ENCODE measurements at places on chromosomes 11 and 22.

DNA sequence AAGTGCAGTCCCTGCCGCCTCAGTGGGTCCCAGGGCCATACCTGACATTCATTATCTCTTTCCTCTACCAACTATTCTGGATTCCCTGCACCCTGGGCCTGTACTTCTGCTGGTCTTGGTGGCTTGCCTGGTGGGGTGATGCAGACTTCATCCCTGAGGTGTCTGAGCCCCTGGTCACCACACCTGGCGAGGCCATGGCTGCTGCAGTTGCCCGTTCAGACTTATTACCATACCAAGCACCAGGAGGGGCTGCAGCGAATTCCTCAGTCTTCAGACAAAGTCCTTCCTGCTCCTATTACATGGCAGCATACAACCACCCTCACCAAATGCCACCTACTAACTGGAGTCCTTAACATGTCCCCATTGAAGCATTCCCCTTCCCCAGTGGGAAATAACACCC lies 73.0 kb upstream of the SLC22A12 start:
- no peaks in the 10 kb centered on the region for H3K36me3 ChIP-seq
- no peak overlapping the region for H3K4me3 ChIP-seq

- H3K36me3 ChIP-seq, result no peaks in the 10 kb centered on the region
- peaks cover 4% of the 10 kb centered on the region for H3K4me1 ChIP-seq
- DNase-seq, result no peak
- H3K4me3 ChIP-seq, result no peak overlapping the region
- no peak overlapping the region for H3K27ac ChIP-seq
Observed at GRCh38 chr22:44395118-44396005, 82.6 kb upstream of the SHISAL1 start.

DNA sequence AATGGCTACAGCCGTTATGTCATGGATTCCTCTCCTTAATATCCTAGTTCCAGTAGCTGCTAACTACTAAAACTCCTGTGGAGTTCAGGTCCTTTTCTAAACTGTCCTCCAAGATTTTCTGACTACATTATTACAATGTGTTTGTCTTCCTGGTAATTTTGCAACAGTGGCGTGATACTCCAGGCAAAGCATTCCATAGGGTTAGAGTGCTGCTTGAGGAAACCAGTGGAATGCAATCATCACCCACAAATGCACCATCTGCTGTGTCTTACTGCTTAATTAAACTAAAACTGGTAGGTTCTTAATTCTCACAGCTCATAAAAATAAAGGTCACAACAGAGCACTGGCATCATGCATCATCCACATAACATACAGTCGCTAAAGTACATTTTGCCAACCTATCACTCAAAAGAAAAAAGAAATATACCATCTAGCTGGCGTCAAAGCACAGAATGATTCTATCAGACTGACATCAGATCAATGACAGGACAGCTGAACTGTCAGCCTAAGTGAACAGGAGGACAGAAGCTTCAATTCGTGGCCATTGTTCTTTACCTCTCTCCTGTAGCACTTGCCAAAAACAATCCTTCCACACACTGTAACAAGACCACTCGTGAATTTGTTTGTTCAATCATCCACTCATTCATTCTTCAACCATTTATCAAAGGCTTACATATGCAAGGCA lies 182.5 kb downstream of the CADM1 start:
- no peaks in the 10 kb centered on the region for H3K4me1 ChIP-seq
- no peak overlapping the region for H3K27ac ChIP-seq
- DNase-seq, result no peak

GRCh38 chr11:45930031-45930794 lies 7.8 kb downstream of the LARGE2 start:
- peaks cover 31% of the 10 kb centered on the region for H3K36me3 ChIP-seq
- H3K27ac ChIP-seq, result no peak overlapping the region
- H3K4me3 ChIP-seq, result no peak overlapping the region

GRCh38 chr11:61611309-61611708 lies 30.4 kb upstream of the SYT7 start:
- no peak overlapping the region for H3K27ac ChIP-seq
- no peaks in the 10 kb centered on the region for H3K36me3 ChIP-seq
- no peak overlapping the region for H3K4me3 ChIP-seq
- no peak for DNase-seq
- no peaks in the 10 kb centered on the region for H3K27me3 ChIP-seq

DNA sequence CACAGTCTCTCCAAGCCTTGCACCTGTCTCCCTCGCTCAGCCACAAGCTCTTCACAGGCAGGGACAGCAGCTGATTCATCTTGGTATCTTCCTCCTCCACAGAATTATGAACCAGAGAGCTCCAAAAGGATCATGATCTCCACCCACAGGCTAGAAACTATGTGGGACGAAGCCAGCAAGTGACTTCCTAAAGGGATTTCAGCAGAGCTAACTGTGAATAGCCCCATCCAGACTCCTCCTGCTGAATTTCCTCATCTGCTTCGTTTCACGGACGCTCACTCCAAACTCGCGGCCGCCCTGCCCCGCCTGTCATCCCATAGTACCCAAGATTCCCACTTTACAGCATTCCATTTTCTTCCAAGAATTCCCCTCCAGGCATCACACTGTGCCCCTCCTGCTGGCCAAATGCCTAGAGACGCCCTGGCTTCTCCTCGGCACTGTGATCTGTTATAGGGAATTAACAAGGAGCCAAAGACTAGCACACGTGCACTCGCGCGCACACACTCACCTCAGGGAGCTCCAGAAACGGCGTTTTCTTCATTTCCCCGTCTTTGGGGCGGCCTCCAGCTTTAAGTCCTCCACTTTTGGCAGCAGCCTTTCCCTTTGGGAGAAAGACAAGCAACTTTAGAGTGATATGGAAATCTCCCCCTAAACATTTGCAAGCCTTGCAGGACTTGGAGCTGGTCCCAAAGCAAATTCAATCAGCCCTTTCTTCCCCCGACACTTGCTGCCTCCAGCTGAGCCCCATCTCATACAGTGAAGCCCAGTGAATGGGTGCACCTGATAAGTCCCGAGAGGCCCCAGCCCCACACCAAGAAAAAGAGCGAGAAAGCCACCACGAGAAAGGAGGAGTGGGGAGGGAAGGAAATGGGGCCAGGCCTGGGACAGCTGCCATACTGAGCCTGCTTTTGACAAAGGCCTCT lies 35.5 kb downstream of the SPATA19 start:
- H3K4me3 ChIP-seq, result no peak overlapping the region
- peaks cover 10% of the 10 kb centered on the region for H3K4me1 ChIP-seq

DNA sequence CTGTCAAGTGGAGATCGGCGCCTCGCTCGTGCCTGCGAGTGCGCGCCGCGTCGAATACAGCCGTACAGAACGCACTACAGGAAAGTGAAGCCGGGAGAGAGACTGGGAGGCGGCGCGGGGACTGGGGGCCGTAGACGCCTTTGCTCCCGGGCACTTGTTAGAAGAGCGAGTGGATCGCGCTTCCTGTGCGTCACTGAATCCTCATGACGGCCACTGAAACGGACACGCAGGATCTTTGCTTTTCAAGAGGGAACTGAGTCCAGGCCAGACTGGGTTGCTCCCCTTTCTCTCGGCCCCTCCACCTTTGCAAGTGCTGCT lies 314 bp downstream of the RIC8A start:
- peaks cover 39% of the 10 kb centered on the region for H3K36me3 ChIP-seq
- H3K27ac ChIP-seq, result peak overlapping the region; percentile 74
- no peak for DNase-seq
- H3K4me1 ChIP-seq, result peaks cover 4% of the 10 kb centered on the region
- H3K4me3 ChIP-seq, result peak overlapping the region; percentile 88

DNA sequence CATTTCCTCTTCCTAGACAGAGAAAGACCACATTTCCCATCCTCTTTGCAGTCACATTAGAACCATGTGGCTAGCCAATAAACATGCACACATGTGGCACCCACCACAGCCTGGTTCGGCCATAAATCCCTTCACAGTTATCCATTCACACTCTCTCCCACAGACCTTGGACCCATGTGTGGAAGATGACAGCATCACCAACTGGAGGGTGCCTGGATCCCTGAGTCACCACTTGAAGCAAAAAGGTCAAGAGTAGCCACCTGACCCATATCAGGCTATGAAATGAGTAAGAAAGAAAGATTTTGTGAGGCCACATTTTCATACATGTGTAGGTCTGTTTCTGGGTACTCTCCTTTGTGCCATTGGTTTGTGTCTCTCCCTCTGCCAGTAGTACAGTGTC lies 9.0 kb upstream of the TMEM121B start:
- H3K36me3 ChIP-seq, result no peaks in the 10 kb centered on the region
- DNase-seq, result no peak
- no peak overlapping the region for H3K27ac ChIP-seq
- 0 out of 2 replicates have a peak, but pooled peaks cover 2% of the 10 kb centered on the region for H3K4me1 ChIP-seq
- H3K27me3 ChIP-seq, result no peaks in the 10 kb centered on the region

- no peak for DNase-seq
- H3K36me3 ChIP-seq, result no peaks in the 10 kb centered on the region
- H3K27me3 ChIP-seq, result no peaks in the 10 kb centered on the region
- no peak overlapping the region for H3K4me3 ChIP-seq
Observed at GRCh38 chr11:75200051-75200450, 40.5 kb upstream of the TPBGL start.

GRCh38 chr11:121207485-121208115 lies 85.0 kb upstream of the SC5D start:
- H3K27ac ChIP-seq, result no peak overlapping the region
- no peaks in the 10 kb centered on the region for H3K27me3 ChIP-seq
- no peaks in the 10 kb centered on the region for H3K36me3 ChIP-seq
- DNase-seq, result no peak
- no peak overlapping the region for H3K4me3 ChIP-seq
- no peaks in the 10 kb centered on the region for H3K4me1 ChIP-seq

DNA sequence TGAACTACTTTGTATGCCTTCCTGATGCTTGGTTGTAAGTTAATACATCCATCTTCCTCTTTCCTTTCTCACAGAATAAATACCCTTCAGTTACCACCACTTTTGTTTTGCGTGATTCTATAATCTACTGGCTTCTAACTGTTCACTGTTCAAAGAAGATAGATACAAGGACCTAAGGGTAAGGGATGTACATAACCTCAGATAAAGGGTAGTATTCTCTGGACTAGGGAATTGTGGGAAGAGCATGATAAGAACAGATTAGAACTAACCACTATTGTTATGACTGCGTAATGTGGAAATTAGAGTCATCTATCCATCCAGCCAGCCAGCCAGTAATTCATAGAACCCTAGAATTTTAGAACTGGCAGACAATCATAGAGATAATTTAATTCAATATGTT lies 36.4 kb downstream of the MAP6 start:
- H3K4me3 ChIP-seq, result no peak overlapping the region
- no peak for DNase-seq
- no peaks in the 10 kb centered on the region for H3K36me3 ChIP-seq
- no peaks in the 10 kb centered on the region for H3K27me3 ChIP-seq
- no peak overlapping the region for H3K27ac ChIP-seq

DNA sequence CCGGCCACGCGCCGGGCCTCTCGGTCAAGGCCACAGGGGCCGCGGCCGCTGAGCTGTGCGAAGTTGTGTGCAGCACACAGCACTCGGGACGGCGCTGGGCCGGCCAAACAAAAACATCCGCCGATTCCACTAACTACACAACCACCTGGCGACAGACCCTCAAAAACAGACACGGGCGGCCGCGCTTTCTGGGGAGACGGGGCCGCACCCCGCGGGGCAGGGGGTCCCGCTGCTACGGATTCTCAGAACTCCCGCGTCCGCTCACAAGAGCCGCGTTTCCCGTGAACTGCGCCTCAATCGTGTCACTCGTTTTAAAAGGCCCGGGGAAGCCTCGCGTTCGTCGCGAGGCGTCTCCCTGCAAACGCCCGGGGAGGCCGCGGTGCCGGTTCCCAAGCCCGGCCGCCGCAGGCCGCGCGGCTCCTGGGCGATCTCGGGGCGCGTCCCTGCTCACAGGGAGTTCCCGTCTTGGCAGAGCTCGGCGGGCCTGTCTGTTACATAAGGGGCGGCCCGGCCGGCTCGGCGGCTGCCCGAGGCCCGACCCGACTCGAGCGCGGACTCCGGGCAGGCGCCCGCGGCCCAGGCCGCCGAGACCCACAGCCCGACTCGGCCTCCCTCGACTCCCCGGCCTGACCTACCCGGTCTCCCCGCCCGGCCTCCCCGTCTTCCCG lies 936 bp downstream of the BRD1 start:
- DNase-seq, result peak; percentile 60
- H3K27me3 ChIP-seq, result no peaks in the 10 kb centered on the region
- peaks cover 12% of the 10 kb centered on the region for H3K36me3 ChIP-seq
- peaks cover 6% of the 10 kb centered on the region for H3K4me1 ChIP-seq

DNA sequence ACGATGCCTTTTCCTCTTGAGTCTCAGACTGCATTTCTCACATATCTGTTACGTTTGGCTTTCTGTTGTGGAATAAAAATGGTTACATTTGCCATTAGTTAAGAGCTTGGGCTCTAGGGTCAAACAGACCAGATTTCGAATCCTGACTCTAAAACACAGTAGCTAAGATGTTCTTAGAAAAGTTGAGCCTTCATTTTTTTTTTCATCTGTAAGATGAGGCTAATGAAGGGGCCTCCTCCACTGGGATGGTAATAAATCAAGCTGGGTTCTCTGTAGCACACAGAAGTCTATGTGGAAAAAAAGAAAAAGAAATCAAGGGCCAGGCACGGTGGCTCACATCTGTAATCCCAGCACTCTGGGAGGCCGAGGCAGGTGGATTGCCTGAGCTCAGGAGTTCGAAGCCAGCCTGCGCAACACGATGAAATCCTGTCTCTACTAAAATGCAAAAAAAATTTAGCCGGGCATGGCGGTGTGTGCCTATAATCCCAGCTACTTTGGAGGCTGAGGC lies 49.9 kb upstream of the CAPRIN1 start:
- H3K4me1 ChIP-seq, result no peaks in the 10 kb centered on the region
- no peak overlapping the region for H3K4me3 ChIP-seq
- DNase-seq, result no peak
- H3K27me3 ChIP-seq, result peaks cover 3% of the 10 kb centered on the region
- no peak overlapping the region for H3K27ac ChIP-seq
- H3K36me3 ChIP-seq, result no peaks in the 10 kb centered on the region

DNA sequence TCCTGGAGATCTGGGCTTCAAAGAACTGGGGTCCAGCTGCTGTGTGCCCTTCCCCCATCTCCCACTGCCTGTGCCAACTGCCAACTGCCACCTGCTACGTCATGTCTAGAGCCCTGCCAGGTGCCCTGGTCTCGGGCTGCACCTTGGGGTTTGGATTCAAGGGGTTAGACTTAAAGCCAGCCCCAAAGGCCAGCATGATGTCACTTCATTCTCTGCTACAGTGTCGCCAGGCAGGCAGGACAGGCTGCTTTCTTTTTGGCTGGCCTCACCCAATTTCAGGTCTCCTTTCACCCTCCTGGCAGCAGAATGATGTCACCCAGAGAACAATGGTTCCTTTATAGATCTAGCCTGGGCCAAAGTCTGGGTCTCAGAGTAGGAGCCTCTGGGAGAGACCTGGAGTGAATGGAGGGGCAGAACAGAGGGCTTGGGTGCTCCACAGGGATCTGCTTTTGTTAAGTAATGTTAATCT lies 79.5 kb upstream of the CRYBB3 start:
- DNase-seq, result no peak
- H3K4me1 ChIP-seq, result peaks cover 4% of the 10 kb centered on the region
- H3K4me3 ChIP-seq, result no peak overlapping the region

Measured in H1 (cell line).